Activated CD4-positive, alpha-beta memory T cell treated with anti-CD3 and anti-CD28 coated beads for 36 hours (primary cell): ENCODE measurements at places on chromosomes 7 and 10. TPM values are rescaled to one million over a fixed set of nuclear protein-coding genes. Genes with fewer than 3 reads are reported as not detected.

- no peak for DNase-seq
Measured at GRCh38 chr7:368651-369475, 78.9 kb downstream of the FOXL3 start.

- DNase-seq, result no peak
Measured at GRCh38 chr7:17058568-17058967, 176.8 kb upstream of the AGR3 start.

- DNase-seq, result no peak
Measured at GRCh38 chr10:58326967-58327381, 7.8 kb upstream of the UBE2D1 start.

DNA sequence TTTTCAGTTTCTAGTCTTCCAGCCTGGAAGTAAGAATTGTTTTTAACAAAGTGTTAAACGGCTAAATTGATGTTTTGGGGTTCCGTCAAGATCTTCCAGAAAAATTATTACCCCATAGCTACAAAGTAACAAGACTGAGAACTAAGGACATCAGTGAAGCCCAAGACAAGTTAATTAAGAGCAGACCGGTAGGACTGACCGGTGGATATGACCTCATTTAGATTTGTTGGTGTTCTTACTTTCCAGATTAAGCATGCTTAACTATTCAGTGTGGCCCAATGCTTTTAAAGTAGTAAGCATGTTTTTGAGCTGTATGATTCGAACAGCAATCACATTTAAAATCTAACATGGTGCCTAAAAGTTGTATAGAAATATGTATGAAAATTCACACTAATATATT is 73.1 kb upstream of the RPA3 start:
- DNase-seq, result no peak

DNA sequence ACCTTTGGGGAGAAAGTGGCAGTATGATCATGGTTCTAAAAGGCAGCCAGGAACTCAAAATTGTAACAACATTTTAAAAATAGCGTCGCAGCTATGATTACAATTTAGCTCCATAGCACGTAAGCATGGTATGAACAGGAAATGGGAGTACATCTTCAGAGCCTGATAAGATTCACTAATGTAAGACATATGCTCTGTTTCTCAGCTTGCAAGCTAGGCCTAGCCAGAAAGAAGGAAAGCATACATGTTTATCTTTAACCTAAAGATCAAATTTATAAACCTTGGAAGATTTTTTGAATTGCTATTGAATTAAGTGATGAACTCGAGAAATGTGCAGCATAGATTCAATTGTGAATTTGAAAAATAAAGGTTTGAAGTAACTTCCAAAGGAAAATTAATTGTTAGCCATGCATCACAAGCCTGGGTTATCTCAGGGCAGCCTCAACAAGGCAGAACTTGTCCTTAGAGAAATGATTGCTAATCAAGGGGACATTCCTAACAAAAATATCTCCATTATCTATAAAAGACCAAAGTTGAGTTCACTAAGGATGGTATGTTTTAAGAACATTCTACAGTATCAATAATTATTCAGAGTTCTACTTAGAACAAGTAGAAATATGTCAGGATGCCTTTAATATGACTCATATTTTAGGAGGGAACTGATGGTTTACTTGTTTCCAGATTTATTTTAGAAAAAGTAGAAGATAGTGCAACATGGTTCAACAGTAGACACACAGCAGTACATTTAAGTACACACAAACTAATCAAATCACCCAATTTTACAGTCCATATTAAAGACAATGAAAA is 38.8 kb upstream of the SEPTIN7 start:
- no peak for DNase-seq

- DNase-seq, result no peak
Measured at GRCh38 chr7:19378345-19378714, 233.1 kb upstream of the FERD3L start.

DNA sequence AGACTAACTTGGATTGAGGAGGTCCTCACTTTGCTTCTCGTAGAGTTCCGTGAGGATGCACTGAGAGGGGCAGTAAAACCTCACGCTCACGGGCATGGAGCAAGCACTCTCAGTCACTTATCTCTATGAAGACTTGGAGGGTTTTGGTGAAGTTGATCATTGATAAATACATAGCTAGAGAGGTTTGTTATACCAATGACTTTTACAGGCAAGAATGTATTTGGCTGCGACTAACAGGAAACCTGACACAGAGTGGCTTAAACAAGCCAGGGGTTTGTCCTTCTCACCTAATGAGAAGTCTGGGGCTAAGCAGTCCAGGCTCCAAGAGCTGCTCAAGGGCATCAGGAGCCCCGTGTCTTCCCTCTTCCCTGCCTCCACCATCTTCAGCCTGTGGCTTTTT is 6.1 kb downstream of the BICC1 start:
- no peak for DNase-seq

DNA sequence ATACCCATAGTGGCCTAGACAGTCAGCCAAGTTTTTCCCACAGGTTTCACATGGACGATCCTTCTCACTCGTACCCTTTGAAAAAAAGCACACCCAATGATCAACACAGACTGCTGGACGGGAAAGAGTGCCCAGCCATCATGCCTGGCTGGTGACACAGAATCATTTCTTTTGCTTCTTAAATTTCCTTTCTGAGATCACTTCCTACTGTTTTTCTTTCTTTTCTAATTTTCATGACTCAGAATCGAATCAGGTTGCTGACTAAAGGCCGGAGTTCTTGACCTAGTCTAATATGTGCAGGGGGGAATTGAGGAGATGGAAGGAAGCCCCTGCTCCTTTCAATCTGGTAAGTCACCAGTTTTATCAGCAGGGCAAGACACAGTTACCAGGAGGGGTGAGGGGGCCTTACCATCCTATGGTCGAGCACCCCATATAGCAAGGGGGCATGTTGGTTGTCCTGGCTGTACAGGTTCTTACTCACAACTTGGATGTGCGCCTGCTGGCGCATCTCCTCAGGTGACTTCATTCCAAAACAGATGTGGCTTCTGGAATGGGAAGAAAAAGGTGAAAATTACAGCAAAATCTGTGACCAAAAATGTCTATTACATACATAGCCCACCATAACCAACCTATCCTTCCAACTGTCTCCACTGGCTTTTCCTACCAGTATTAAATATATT is 3.5 kb downstream of the POLR3A start:
- no peak for DNase-seq

The FXYD4 gene
- not detected for total RNA-seq

GRCh38 chr7:66697449-66698438 is 42.8 kb upstream of the RABGEF1 start:
- DNase-seq, result no peak
